ENCODE measurements at places on chromosomes 5 and 9.

GRCh38 chr5:67652201-67652600, 455.6 kb upstream of the CD180 start:
- DNase-seq, result no peak

GRCh38 chr5:153672347-153673090, 182.0 kb downstream of the GRIA1 start:
- DNase-seq, result no peak

- no peak for DNase-seq
Measured at GRCh38 chr5:1486271-1486670, 37.5 kb downstream of the LPCAT1 start.

GRCh38 chr5:18605186-18605585, 970.9 kb downstream of the TAF11L14 start:
- no peak for DNase-seq

GRCh38 chr9:36840898-36841536, 193.1 kb downstream of the PAX5 start:
- no peak for DNase-seq

- DNase-seq, result no peak
Measured at GRCh38 chr5:44900273-44900954, 91.7 kb downstream of the MRPS30 start.

GRCh38 chr5:135951257-135951656, 3.5 kb downstream of the LECT2 start:
- no peak for DNase-seq
